ENCODE measurements at places on chromosomes 1 and 21. TPM values are rescaled to one million over a fixed set of nuclear protein-coding genes. Genes with fewer than 3 reads are reported as not detected.

DNA sequence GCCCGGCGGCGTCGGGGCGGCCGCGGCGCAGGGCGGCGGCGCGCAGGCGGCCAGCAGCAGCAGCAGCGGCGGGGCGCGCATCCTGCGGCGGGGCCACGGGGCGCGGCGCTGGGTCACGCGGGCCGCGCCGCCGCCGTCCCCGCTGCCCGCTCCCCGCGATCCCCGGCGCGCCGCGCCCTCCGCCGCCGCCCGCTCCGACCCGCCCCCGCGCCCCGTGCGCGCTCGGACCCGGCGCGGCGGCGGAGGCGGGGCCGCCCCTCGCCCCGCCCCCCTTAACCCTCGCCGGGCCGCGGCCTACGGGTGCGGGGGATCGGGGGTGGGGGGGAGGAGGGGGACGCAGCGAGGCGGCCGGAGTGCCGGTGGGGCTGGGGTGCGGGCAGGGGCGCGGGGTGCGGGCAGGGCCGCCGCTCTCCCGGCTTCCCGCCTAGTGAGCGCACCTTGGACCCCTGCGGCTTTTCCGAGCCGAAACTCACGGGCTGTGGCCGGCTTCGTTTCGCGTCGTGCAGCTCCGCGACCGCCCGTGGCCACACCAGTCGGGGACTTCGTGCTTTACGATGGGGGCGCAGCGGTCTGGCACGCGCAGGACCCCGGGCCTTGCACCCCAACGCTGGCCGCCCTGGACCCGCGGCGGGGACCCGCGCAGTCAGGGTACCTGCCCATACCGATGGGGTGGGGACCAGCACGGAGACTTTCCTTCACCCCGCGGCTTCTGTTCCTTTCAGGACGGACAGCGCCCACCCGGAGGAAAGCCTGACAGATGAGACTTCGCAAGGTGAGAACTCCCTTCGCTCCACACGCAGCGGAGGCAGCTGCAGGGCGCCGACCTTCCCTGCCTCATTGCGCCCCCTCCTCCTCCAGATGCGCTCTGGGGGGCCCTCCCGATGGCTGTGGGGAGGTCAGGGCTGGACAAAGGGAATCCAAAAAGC is at the start of gene FNDC10:
Gene FNDC10 (minus strand): TSS at position 201 of the 926 bp plus-strand sequence. CDS start 120 bp downstream, at position 81.
- no peaks in the 10 kb centered on the region for H3K36me3 ChIP-seq
- H3K27me3 ChIP-seq, result peaks cover 9% of the 10 kb centered on the region
- peaks cover 9% of the 10 kb centered on the region for H3K4me1 ChIP-seq

GRCh38 chr1:36411674-36412648 is 14.3 kb upstream of the LSM10 start:
- H3K27me3 ChIP-seq, result no peaks in the 10 kb centered on the region
- peaks cover 13% of the 10 kb centered on the region for H3K36me3 ChIP-seq
- DNase-seq, result peak; percentile 70
- peak overlapping the region; percentile 95 for H3K27ac ChIP-seq

DNA sequence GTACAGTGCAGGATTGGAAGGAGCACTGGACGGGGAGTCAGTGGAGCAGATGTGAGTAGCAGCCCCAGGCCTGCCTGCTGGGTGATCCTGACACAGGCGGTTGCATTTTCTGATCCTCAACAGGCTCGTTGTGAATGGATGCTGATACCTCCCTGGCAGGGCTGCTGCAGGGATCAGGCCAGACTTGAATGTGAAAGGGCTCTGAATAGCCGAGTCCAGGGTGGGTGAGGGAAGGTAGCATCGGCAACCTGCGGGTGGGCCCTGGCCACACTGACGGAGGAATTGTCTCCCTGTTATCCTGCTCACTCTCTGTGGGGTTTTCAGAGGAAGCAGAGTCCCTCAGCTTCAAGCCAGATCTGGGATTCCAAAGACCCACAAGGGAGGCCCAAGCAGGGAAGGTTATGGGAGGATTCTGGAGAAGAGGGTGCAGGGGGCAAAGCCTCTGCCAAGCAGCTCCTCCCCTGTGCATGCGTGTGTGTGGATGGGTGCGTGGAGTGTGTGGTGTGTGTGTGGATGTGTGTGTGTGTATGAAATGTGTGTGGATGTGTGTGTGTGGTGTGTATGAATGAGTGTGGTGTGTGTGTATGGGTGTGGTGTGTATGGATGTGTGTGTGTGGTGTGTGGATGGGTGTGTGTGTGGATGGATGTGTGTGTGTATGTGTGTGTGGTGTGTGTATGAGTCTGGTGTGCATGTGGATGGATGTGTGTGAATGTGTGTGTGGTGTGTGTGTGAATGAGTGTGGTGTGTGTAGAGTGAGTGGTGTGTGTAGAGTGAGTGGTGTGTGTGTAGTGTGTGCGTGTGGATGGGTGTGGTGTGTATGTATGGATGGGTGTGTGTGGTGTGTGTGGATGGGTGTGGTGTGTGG is 100.3 kb downstream of the UBIAD1 start:
- H3K4me3 ChIP-seq, result no peak overlapping the region
- H3K36me3 ChIP-seq, result no peaks in the 10 kb centered on the region
- peaks cover 10% of the 10 kb centered on the region for H3K27me3 ChIP-seq
- no peak overlapping the region for H3K27ac ChIP-seq

DNA sequence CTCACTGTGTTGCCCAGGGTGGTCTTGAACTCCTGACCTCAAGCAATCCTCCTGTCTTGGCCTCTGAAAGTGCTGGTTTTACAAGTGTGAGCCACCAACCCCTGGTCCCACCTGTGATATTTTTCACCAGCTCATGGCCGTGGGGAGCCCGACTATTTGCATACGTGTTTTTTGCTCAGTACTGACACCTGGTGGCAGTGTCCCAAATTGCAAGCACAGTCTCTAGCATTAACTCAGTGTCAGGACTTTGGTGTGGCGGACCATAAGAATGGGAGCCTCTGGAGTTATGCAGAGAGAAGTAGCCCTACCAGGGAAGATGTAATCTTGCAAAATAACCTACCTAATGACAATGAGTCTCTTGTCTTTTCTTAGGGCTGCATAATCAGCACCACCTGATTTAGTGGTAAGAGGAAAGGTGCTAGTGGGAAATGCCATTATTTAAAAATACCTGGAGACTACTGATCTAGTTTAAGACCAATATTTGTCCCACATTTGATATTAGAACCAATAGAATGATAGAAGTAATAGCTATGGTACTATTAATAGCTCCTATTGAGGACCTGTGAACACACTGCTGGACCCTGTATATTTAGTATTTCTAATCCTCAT is 305.4 kb downstream of the DISC1 start:
- H3K27ac ChIP-seq, result no peak overlapping the region
- H3K4me1 ChIP-seq, result no peaks in the 10 kb centered on the region
- H3K4me3 ChIP-seq, result no peak overlapping the region
- peak; percentile 49 for DNase-seq

DNA sequence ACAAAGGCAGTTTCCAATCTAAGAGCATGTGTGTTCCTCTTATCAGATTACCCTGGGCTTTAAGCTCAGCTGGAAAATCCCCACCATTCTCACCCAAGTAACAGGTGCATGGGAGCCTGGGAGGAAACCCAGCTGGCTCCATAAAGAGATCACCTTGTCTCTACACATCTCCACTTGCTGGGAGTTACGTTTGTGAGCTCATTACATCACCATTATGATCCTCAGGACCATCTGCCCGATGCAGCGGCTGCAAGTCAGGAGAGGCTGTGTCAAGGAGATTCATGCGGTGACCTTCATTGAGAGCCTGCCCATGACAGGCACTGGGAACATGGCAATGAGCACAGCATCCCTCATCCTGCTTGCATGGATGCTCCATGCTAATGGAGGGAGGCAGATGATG is 618.0 kb downstream of the NPHP4 start:
- peaks cover 24% of the 10 kb centered on the region for H3K4me1 ChIP-seq
- no peak overlapping the region for H3K27ac ChIP-seq
- H3K4me3 ChIP-seq, result no peak overlapping the region
- H3K27me3 ChIP-seq, result no peaks in the 10 kb centered on the region

- no peak overlapping the region for H3K27ac ChIP-seq
- no peaks in the 10 kb centered on the region for H3K27me3 ChIP-seq
- H3K4me1 ChIP-seq, result no peaks in the 10 kb centered on the region
- H3K4me3 ChIP-seq, result no peak overlapping the region
These were observed 455.9 kb downstream of the PLPP3 start for GRCh38 chr1:56123421-56123820.

DNA sequence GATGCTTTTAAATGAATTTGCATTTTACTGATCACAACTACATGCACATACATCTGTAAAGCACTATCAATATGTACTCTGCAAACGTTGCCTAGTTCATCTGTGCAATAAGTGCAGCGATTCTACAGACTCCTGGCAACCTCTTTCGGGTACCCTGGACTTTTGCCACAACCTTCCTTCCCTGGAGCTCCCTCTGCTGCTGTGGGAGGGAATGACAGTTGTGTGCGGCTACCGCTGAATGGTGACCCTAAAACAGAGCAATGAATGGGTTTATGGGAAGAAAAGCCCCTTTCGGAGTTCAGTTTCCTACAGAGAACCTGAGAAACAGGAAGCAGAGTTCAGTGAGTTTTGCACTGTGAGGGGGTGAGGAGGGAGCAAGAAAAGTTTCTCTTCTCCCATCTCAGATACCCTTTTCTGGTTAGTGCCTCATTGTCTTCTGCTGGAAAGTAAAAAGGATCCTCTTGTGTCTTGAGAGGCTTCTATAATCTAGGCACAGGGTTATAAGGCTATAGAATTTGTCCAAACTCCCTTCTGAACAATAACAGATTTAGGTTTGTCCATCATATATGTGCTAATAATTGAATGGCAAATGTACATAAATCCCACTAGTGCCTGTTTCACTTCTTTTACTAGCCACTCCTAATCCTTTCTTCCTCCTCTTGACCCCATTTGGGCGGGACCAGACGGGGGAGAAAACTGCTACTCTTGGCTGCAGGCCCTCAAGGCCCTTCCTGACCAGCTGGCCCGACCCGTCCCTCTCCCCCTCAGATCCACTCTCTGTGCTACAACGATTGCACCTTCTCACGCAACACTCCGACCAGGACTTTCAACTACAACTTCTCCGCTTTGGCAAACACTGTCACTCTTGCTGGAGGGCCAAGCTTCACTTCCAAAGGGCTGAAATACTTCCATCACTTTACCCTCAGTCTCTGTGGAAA is 19.8 kb upstream of the SARS1 start:
- H3K27ac ChIP-seq, result no peak overlapping the region
- H3K36me3 ChIP-seq, result no peaks in the 10 kb centered on the region
- peaks cover 11% of the 10 kb centered on the region for H3K4me1 ChIP-seq
- no peak overlapping the region for H3K4me3 ChIP-seq
- peak; percentile 68 for DNase-seq

DNA sequence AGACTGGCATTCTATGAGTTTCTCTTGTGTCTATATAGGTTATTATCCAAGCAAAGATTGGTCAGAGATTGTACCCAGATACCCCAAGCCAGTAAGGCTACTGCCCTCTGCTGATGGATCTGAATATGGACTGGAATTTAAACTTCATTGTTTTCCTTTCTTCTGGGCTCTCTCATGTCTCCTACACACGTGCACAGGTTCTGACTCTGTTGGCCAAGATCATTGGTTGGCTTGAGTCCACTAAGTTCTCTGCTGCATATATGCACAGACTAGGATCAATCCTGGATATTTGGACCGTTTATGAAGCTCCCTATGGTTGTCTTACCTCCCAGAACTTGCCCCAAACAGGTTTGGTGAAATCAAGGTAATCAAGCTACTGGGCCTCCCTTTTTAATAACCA is 69.7 kb downstream of the CC2D1B start:
- H3K27ac ChIP-seq, result no peak overlapping the region
- H3K4me3 ChIP-seq, result no peak overlapping the region
- H3K4me1 ChIP-seq, result no peaks in the 10 kb centered on the region
- no peaks in the 10 kb centered on the region for H3K36me3 ChIP-seq
- DNase-seq, result no peak

GRCh38 chr1:26544126-26544525 is 14.6 kb downstream of the RPS6KA1 start:
- no peaks in the 10 kb centered on the region for H3K27me3 ChIP-seq
- peak overlapping the region; percentile 12 for H3K4me3 ChIP-seq
- H3K36me3 ChIP-seq, result peaks cover 47% of the 10 kb centered on the region
- no peak for DNase-seq
- H3K27ac ChIP-seq, result peak overlapping the region; percentile 96

- no peaks in the 10 kb centered on the region for H3K4me1 ChIP-seq
- no peak for DNase-seq
- peaks cover 2% of the 10 kb centered on the region for H3K27me3 ChIP-seq
- no peak overlapping the region for H3K27ac ChIP-seq
- no peaks in the 10 kb centered on the region for H3K36me3 ChIP-seq
These were observed 54.4 kb upstream of the C1orf174 start for GRCh38 chr1:3954170-3955169.

GRCh38 chr1:183517401-183517800 is 45.1 kb downstream of the SMG7 start:
- H3K4me1 ChIP-seq, result peaks cover 8% of the 10 kb centered on the region
- H3K36me3 ChIP-seq, result peaks cover 32% of the 10 kb centered on the region
- H3K27ac ChIP-seq, result no peak overlapping the region
- no peak for DNase-seq
- no peaks in the 10 kb centered on the region for H3K27me3 ChIP-seq
- H3K4me3 ChIP-seq, result no peak overlapping the region

- DNase-seq, result peak; percentile 32
- H3K4me1 ChIP-seq, result peaks cover 71% of the 10 kb centered on the region
- H3K27ac ChIP-seq, result peak overlapping the region; percentile 98
- H3K27me3 ChIP-seq, result no peaks in the 10 kb centered on the region
- H3K36me3 ChIP-seq, result peaks cover 27% of the 10 kb centered on the region
- peak overlapping the region; percentile 91 for H3K4me3 ChIP-seq
These were observed 865 bp upstream of the PTPN22 start for GRCh38 chr1:113872219-113872935.

- H3K4me1 ChIP-seq, result peaks cover 19% of the 10 kb centered on the region
- DNase-seq, result no peak
- peaks cover 46% of the 10 kb centered on the region for H3K27me3 ChIP-seq
- no peak overlapping the region for H3K4me3 ChIP-seq
- no peak overlapping the region for H3K27ac ChIP-seq
- peaks cover 4% of the 10 kb centered on the region for H3K36me3 ChIP-seq
These were observed 2.4 kb downstream of the CA14 start for GRCh38 chr1:150259758-150260669.

- H3K27me3 ChIP-seq, result no peaks in the 10 kb centered on the region
- no peak overlapping the region for H3K27ac ChIP-seq
- peaks cover 17% of the 10 kb centered on the region for H3K36me3 ChIP-seq
- H3K4me3 ChIP-seq, result no peak overlapping the region
- no peaks in the 10 kb centered on the region for H3K4me1 ChIP-seq
- no peak for DNase-seq
These were observed 144.3 kb downstream of the CD247 start for GRCh38 chr1:167373986-167374385.

GRCh38 chr1:115546846-115547245 is 94.9 kb upstream of the VANGL1 start:
- H3K4me1 ChIP-seq, result no peaks in the 10 kb centered on the region
- DNase-seq, result no peak
- no peaks in the 10 kb centered on the region for H3K36me3 ChIP-seq
- H3K27me3 ChIP-seq, result peaks cover 9% of the 10 kb centered on the region

- H3K27me3 ChIP-seq, result no peaks in the 10 kb centered on the region
- H3K4me3 ChIP-seq, result no peak overlapping the region
- no peaks in the 10 kb centered on the region for H3K36me3 ChIP-seq
- no peak overlapping the region for H3K27ac ChIP-seq
These were observed 55.9 kb downstream of the SEC16B start for GRCh38 chr1:177913762-177914540.

Gene ACTL8
- not detected for total RNA-seq

Gene ZNHIT6
- 14.0 TPM for total RNA-seq

Gene LCE1D
- not detected for total RNA-seq

Gene CAPZA1
- 340 TPM for total RNA-seq

Gene SPRR2B
- not detected for total RNA-seq

Gene SIM2
- 0.55 TPM for total RNA-seq

Gene SV2A
- total RNA-seq, result 14.4 TPM

Gene RAB42
- not detected for total RNA-seq

Gene ARMH1
- 20.8 TPM for total RNA-seq

Gene OR2T12
- not detected for total RNA-seq

Gene ASCL5
- not detected for total RNA-seq
